ENCODE measurements at places on chromosomes 1 and 21.

- no peak overlapping the region for H3K27ac ChIP-seq
- no peak overlapping the region for H3K4me3 ChIP-seq
- DNase-seq, result peak; percentile 23
- H3K27me3 ChIP-seq, result no peaks in the 10 kb centered on the region
Observed at GRCh38 chr1:160428655-160429054, 28.3 kb downstream of the VANGL2 start.

DNA sequence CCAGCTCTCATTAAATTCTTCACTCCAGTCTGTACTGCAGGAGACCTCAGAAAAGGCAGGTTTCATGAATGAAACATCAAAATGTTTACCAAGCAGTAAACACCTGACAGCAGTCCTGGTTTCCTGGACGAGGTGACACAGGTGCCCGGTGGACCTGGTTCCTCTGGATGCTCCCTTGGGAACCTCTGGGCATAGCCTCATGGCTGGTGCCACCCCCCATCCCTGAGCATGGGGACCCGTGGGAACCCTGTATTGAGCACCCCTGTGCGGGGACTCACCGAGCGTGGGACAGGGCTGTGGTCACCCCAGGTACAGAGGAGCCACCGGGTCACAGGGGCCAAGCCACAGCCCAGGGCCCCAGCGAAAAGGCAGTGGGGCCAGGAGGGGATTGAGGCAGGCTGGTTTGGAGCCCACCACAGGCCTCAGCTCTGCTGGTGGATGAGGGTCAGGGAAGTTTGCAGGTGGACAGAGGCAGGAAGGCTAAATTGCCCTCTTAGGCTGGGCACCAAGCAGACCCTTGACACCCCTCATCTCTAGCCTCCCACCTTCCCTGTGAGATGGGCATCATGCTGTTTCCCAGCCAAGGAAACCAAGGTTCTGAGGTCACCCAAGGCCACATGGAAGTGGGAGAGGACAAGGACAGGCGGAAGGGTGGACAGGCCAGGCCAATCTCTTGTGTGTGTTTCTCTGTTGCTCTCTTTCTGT, 158.4 kb downstream of the PTPRU start:
- no peak overlapping the region for H3K4me3 ChIP-seq
- no peak overlapping the region for H3K27ac ChIP-seq
- H3K4me1 ChIP-seq, result no peaks in the 10 kb centered on the region
- H3K36me3 ChIP-seq, result no peaks in the 10 kb centered on the region
- H3K27me3 ChIP-seq, result no peaks in the 10 kb centered on the region
- no peak for DNase-seq

DNA sequence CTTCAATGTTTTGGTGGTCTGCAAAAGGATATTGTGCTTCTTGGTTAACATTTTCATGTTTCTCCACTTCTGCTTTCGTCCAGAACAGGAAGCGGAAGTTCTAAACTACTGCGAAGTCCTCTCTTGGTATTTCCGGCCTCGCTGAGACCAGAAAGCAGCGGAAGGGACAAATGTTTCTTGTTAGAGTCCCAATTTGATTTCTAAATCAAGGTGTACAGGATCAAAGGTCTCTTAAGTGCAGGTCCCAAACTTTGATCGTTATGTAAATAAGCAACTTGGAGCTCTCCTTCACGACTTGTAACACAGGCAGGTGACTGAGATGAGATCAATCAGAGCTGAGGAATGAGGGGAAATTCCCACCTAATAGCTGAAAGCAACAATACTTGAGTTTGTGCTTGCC, 40.1 kb upstream of the HMCN1 start:
- DNase-seq, result no peak
- no peak overlapping the region for H3K27ac ChIP-seq
- H3K27me3 ChIP-seq, result no peaks in the 10 kb centered on the region
- H3K4me3 ChIP-seq, result no peak overlapping the region

- no peaks in the 10 kb centered on the region for H3K27me3 ChIP-seq
- no peaks in the 10 kb centered on the region for H3K36me3 ChIP-seq
- H3K4me3 ChIP-seq, result no peak overlapping the region
- DNase-seq, result no peak
- no peaks in the 10 kb centered on the region for H3K4me1 ChIP-seq
Observed at GRCh38 chr1:153478047-153478691, 17.7 kb upstream of the S100A7 start.

- H3K27me3 ChIP-seq, result no peaks in the 10 kb centered on the region
- H3K36me3 ChIP-seq, result no peaks in the 10 kb centered on the region
- DNase-seq, result no peak
- H3K4me1 ChIP-seq, result peaks cover 21% of the 10 kb centered on the region
- no peak overlapping the region for H3K4me3 ChIP-seq
- H3K27ac ChIP-seq, result no peak overlapping the region
Observed at GRCh38 chr1:36199934-36200741, 24.1 kb upstream of the THRAP3 start.
